ENCODE measurements at places on chromosomes 1 and 21.

DNA sequence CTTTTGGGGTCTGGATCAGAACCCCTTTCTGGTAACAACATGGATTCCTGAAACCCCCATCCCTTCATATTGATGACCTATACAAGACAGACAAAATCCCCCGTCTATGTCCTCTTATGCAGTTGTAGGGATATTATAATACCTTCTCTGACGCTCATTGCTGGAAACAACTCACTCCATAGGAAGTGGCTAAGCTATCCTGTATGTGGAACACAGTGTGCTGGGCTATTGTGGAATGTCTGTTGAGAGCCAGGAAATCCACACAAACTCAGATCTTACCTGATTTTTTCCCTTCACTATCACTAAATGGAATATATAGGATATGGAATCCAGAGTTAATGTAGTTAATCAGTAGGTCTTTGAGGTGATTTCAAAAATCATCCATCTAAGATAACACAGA lies 17.7 kb upstream of the PIK3R3 start:
- no peak for DNase-seq

DNA sequence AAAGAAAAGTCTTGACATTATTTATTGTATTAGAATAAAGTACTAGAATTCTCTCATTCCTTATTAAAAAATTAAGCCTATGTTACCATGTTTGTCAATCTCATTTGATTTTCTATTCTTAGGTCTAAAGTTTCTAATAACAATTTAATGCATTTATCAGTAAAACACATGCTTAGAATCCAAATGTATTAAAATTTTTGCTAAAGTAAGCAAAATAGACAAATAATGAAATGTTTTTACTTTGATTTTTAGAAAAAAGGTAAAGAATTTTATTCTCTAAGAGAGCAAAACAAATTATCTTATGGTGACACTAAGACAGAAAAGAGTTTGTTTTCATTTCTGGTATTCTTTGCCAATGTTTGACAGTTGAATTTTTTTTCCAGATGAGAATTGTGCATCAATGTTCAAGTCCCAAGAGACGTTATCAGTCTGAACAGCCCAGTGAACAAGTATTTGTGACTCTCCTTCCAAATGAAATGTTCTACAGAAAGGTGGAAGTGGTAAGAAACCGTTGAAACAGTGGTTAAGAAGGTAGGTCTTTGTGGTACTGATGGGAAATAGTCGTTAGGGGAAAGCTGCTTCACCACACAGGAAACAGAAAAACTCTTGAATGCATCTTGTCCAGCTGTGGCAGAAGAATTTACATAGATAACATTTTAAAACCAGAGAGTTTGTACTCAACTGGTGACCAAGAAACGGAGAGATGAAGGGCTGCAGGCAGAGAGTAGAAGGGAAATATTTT lies 402.5 kb downstream of the PTPRC start:
- DNase-seq = peak; percentile 68

- DNase-seq = no peak
Observed at GRCh38 chr1:203656796-203657747, 30.4 kb downstream of the ATP2B4 start.

DNA sequence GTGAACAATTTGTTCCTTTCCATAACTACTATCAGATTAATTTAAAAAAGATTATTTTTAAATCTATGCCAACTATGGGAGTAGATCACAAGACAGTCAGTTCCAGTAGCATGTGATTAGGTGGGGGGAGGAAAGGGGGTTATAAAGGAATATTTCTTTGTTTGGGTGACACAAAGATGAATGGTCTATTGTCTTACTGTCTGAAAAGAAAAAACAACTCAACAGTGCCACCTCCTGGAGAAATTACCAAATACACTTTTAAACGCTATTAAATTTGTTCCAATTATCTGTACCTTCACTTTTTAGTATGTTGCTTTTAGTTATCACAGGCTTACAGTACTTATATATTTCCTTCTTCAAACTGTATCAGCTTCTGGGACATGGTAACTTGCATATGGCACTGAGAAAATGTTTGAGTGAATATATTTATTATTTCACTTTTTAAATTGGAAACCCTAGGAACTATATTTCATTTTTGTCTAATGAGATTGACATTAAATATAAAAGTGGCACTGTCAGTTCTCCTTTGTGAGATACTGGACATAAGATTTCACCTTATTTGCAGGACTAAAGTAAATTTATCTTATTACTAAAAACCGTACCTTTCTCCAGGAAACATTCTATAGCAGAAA lies 1.7 kb upstream of the SORT1 start:
- no peak for DNase-seq

GRCh38 chr1:171645553-171646248 lies 6.8 kb downstream of the MYOC start:
- DNase-seq = no peak

DNA sequence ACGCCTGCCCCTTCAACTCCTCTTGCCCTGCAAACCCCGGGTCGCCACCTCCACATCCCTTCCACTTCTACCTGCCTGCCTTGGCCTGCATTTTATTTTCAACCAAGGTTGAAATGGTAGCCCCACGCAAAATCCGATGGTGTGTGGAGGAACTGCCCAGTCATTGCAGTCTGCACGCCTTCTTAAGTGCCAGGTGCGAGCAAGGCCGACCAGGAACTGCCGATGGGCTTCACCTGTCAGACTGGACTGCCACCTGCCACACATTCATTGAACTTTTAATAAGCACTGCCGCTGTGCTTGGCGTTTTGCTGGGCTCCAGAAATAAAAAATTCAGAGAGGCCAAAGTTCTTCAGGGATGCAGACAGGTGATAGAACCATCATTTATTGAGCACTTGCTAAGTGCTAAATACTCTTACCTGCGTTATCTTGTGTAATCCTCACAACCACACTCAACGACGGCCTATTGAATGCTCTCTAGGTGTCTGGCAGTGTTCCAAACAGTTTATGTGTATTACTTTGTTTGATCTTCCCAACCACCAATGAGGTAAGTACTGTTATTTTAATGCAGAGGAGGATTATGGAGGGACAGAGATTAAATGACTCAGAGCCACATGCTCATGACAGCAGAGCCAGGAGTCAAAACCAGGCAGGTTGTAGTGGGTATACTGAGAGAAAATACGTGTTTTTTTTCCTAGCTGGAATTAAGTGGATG lies 36.2 kb downstream of the CACHD1 start:
- peak; percentile 1 for DNase-seq

GRCh38 chr1:214471458-214471857 lies 79.9 kb downstream of the PTPN14 start:
- DNase-seq = no peak

All from GM06990 (cell line).